ENCODE measurements at places on chromosomes 1 and 21.

DNA sequence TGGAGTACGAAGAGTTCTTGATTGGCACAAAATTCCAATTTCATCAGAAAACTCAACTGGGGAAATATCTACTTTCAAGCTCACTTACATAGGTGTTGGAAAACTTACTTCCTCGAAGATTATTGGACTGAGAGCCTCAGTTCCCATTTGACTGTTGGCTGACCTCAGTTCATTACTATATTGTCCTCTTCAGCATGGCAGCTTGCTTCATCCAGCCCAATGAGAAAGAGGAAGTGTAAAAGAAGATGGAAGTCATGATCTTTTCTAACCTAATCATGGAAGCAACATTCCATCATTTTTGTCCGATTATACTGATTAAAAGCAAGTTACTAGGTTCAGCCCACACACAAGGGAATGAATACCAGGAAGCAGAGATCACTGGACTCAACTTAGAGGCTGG is 49.4 kb downstream of the HSD3B1 start:
- DNase-seq = no peak

DNA sequence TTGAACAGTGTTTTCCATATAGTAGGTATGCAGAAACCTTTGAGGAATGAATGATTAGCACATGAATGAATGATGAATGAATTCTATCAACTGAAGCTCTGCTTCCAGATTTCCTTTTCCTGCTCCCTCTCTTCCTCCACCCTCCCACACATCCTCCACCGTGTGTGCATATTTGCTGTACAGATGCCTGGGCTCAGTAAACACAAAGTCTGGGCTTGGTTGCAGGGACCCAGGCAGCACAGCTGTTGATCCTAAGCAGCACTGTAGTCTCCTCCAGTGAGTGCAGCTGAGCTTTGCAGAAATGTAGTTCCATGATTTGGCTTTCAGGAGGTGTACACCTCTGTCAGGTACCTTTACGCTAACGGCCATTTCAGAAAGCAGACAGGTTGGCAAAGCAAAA is 611.7 kb downstream of the NUF2 start:
- DNase-seq = no peak

DNA sequence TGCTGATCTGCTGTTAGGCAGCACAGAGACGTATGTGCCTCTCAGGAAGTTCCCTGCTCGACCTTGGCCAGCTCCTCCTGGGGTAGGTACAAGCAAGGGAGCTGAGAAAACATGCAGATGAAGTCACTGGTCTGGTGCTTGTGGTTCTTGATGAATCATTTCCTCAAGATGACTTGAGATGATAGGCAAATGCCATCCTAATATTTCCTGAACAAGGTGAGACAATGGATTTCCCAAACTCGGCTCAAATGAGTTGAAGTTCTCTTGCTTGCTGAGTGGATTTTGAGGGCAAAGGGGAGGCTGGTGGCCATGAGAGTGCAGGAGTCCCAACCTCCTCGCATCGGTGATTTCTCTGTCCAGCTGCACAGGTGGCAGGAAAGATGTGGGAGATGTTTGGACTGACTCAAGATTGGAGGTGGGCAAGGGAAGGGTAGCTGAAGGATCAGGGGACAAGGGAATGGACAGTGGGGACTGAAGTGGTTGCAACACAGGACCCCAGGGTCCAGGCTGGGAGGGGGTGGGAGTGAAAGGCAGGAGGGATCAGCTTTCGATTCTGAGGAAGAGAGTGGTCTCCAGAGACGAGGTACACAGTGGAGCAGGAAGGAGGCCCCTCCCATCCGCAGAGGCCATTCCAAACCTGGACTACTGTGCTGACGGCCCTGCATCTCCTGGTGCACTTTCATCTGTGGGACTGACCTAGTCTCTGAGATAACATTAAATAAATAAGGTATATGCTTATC is 63.9 kb downstream of the CAPN2 start:
- peak; percentile 10 for DNase-seq

GRCh38 chr1:111516005-111516535 is 12.6 kb upstream of the ADORA3 start:
- DNase-seq = no peak

GRCh38 chr1:175127565-175127964 is 59.9 kb downstream of the TNN start:
- no peak for DNase-seq

DNA sequence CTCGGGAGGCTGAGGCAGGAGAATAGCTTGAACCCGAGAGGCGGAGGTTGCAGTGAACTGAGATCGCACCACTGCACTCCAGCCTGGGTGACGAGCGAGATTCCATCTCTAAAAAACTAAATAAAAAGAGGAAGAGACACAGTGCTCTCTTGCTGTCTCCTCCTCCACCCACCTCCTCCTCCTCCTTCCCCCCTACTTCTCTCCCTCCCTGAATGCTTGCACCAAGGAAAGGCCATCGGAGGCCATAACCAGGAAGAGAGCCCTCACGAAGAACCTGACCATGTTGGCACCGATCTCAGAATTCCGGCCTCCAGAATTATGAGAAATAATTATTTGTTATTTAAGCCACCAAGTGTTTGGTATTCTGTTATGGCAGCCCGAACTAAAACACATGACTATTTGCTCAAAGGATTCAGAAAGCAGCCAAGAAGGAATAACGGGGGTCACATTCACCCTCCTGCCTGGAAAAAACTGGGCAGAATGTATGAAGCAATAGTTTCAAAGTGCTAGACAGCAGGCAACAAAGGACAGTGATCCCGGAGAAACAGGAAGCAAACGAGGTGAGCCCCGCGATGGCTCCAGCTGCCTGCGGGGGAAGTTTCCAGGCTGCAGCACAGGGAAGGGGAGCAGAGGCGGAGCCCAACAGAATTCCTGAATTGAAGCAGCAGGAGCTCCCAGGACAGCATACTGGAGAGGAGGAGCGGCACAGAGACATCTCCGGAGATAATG is 35.8 kb downstream of the LDLRAD1 start:
- DNase-seq = no peak

DNA sequence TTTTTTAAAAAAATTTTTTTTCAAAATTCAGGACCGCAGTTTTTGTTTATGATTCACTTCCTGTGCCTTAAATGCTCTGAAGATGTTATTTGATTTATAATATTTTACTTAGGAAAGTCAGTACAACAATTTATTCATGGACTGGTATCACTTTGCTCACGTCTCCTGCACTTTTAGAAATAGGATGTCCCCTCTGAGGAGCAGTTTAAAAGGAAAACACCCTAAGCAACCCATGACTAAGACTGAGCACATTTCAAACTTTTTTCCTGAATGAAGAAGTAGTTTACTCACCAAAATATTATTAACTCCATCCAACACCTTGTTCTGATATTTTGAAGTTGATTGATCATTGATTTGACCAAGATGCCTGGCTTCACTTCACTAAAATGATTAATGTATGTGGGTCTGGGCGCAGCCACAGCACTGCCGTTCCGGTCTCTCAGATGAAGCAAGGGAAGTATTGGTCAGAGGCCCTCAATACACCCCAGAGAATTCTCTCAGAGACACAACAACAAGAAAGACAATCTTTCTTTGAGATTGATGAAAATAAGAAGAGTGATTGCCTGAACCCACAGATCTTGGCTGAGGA is 223.9 kb downstream of the TGFB2 start:
- no peak for DNase-seq

GRCh38 chr21:26123012-26123411 is 47.6 kb downstream of the APP start:
- no peak for DNase-seq

DNA sequence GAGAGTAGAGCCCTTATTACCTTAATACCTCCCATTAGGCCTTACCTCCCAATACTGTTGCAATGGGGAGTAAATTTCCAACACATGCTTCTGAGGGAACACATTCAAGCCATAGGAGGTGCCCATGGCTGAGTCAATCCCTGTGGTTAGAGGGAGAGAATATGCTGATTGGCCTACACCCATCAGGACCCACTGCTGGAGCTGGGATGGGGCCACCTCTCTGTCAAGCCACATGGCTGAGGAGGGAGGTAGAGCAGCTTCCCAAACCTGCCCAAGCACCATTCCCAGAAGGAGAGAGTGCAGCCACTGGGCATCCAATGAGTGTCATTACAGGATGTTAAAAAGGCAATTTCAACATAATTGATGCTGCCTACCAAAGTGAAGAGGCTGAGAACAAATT is 228.1 kb downstream of the C1orf94 start:
- DNase-seq = no peak

- no peak for DNase-seq
These were observed 58.5 kb upstream of the SH3GLB1 start for GRCh38 chr1:86645851-86646250.

DNA sequence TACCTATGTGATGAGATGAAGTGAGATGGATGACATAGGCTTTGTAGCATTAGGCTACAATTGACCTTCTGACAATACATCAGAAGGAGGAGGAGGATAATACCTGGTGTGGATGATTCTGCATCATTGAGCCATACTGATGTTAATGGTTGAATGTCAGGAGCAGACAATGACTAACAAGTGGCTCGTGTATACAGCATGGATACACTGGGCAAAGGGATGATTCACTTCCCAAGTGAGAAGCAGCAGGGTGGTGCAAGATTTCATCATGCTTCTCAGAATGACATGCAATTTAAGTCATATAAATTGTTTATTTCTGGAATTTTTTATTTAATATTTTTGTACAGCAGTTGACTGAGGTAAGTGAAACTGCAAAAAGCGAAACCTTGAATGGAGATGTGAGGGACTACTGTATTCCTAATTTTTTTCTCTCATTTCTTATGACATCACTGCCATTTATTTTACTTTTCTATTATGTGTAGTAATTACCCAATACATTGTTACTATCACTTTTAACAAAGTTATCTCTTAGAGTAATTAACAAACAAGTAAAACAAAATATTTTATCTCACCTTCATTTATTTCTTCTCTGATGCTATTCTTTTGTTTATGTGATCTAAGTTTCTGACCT is 34.4 kb upstream of the COP1 start:
- no peak for DNase-seq

- no peak for DNase-seq
These were observed 105.7 kb upstream of the CASZ1 start for GRCh38 chr1:10901891-10902805.

DNA sequence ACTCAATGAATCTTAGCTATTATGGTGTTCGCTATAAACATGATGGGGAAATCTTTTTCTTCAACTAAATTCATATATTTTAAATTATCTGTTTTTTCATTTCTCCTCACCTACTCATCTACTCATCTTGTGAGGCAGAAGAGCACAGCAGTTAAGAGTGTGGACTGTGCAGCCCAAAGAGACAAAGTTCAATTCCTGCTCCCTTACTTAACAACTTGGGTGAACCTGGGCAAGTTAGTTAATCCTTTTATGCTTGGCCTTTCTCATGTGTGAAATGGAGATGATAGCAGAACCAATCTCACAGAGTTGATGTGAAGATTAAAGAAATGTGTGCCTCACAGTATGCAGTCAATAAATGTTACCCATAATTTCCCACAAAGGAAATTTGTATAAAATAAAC is 168.2 kb downstream of the GPATCH2 start:
- no peak for DNase-seq

- no peak for DNase-seq
These were observed 52.1 kb downstream of the DPT start for GRCh38 chr1:168676861-168677260.

DNA sequence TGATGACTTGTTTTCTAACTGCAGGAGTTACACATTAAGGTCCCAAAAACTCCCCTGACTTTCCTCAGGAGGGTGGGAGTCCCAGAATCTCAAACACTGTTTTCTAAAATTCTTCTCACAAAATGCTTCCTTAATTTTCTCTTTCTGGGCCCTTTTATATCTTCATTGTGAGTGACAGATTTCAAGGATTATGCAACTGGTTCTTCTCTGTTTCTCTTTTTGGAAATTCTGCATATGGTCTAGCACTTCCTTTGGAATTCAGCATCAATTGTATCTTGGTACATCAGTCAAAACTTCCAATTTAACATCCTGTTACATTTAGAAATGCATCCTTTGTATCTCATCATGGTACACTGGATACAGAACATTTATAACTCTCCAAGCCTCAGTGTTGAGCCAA is 59.7 kb downstream of the LMO4 start:
- DNase-seq = no peak

DNA sequence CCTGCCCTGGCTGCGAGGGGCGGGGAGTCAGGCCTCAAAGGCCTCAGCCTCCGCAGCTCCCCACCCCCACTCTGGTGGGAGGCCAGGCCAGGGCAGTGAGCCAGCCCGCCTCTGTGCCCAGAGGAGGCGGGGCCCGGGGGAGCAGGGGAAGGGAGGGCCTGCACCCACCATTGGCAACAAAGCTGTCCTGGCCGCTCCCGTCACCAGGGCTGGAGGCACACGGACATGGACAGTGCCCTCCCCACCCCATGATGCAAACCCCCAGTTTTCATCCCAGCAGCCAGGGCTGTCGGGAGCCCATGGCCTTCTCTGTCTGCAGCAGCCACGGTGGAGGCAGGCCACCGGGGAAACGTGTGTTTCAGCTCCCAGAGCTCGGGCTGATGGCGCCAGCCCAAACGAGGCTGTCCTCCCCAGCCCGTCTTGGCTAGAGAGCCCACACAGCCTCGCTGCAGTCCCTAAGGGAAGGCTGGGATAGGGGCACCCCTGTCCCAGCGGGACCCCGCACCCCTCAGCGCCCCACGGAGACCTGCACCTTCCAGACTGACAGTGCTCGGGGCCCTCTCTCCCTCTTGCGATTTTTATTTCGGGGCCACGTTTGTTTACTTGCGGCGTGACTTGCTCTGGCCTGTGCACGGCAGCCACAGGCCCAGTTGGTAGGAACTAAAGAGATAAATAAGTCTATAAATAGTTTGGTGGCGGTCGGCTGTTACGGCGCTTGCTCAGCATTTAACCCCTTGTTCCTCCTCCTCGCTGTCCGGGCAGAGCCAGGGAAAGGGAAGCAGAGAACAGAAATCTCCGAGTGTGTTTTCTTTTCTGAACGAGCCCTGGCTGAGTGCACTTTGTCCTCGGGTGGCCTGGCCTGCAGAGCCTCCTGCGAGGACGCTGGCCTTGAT is 101.8 kb downstream of the PRDM16 start:
- DNase-seq = no peak

- no peak for DNase-seq
These were observed 29.9 kb downstream of the ACTN2 start for GRCh38 chr1:236716160-236716559.

- no peak for DNase-seq
These were observed 4.1 kb upstream of the MIS18A start for GRCh38 chr21:32282992-32283391.

DNA sequence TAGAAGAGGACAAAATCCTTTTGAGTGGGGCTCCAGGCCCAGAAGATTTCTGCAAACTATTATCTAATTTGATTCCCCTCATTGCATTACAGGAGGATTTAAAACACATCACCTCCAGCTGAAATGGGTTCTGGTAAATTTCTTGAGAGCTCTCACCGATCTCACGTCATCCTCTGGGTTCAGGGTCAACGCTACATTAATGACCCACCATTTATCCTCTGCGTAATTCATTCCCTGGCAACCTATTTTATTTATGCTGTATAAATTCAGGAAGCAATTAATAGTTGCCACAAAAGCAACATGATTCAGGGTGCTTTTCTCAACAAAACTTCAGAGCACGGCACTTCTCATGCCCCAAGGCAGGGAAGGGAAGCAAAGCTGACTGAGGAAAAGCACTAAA is 38.9 kb downstream of the LMX1A start:
- no peak for DNase-seq

DNA sequence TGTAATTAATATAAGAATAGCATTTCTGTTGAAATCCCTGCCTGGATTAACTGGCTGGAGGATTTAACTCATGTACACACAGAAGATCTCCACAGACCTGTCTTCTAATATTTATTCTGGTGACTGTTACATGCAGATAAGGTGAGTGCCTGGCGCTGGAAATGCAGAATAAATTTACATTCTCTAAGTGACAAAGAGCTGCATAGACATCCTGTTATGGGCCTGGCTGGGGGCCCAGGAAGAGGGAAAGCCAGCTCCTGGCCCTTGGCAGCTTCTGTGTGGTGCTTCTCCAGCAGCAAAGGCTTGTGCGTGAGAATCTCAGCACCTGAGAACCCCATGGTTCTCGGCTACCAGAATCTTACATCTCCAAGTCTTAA is 446.6 kb downstream of the PTPRU start:
- no peak for DNase-seq
